ENCODE measurements at places on chromosomes 3 and 15. TPM values are rescaled to one million over a fixed set of nuclear protein-coding genes. Genes with fewer than 3 reads are reported as not detected.

- no peak for DNase-seq
Measured at GRCh38 chr3:184811034-184811433, 932 bp upstream of the VPS8 start.

- DNase-seq: no peak
Measured at GRCh38 chr15:74431645-74432044, 2.1 kb downstream of the SEMA7A start.

GRCh38 chr15:39191871-39192291 is 389.0 kb upstream of the THBS1 start:
- DNase-seq: no peak

- peak; percentile 34 for DNase-seq
Measured at GRCh38 chr3:51686512-51687215, 15.6 kb downstream of the TEX264 start.

GRCh38 chr15:74809956-74810355 is 2.7 kb upstream of the LMAN1L start:
- DNase-seq: no peak

DNA sequence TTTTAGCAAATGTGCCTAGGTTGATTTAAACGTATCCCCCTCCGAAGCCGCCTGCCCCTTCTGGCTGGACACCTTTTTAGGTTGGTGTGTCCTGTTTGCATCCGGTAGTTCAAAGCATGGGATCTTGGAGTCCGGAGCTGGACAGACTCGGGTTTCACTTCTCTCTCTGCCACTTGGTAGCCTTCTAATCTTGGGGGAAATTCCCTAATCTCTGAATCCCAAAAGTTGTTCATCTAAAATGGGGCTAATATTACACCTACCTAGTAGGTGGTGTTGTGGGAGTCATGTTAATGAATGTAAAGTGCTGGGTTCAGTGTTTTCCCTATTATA is 760 bp downstream of the FANCI start:
- DNase-seq: no peak

- no peak for DNase-seq
Measured at GRCh38 chr3:151213151-151213550, 10.1 kb upstream of the GPR171 start.

DNA sequence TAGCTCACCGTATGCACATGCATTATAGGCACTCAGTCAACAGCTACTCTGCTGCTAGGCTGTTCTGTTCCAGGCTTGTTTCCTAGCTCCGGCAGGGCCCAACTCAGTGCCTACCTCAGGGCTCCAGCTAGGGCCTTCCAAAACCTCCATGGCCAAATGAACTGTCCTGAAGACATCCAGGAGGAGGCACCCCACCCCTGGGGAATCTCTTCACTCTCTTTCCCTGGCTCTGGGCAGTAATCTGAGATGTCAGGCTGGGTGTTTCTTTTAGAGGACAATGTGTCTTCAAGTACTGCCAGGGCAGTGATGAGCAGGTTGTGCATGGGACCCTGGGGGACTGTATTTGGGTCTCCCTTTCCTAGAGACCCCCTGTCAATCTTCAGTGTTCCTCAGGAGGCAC is 38.3 kb upstream of the TPM1 start:
- no peak for DNase-seq

DNA sequence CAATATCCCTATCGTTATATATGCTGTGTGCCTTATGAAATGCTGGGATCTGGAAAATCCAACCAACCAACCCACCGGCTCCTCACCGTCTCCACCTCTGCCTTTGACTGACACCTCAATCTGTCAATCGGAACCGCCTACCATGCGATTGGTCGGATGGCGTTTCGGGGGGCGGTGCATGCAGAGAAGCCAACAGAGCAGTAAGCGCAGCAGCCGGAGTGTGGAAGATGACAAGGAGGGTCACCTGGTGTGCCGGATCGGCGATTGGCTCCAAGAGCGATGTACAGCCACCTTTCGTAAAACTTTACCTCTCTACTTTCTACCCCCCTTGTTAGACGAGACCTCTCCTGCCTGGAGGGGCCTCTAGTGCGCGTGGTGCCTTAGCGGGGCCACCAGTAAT is 6.3 kb downstream of the CLK3 start:
- DNase-seq: no peak

DNA sequence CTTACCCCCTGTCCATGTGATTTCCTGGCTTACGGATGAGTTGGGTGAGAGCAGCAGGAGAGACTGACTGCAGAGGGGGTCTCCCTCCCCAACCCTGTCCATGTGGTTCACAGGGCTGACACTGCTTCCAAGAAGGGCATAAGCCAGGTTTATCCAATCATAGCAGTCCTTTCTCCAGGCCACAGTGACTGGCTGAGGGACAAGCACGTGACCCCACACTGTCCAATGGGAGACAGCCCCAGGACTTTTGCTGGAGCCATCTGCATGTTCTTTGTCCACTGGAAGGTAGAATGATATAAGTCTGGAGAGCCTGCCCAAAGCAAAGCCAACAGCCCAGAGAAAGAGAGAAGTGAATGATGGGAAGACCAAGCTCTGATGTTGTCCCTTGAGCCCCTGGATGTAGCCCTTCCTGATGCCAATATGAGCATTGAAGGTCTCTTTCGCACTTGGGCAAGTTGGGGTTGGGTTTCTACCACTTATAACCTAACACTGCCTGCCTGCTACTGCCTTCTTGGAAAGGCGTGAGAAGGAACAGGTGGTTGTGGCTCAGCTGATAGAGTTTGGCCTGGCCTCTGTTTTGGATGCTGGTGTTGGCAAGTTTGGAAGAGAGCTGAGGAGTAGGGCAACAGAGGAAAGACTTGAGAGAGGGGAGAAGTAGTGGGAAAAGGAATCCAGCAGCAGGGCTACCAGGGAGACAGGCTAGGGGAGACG is 41.3 kb upstream of the GRIP2 start:
- peak; percentile 39 for DNase-seq

- no peak for DNase-seq
Measured at GRCh38 chr3:142127941-142128658, 21.2 kb downstream of the TFDP2 start.

SGO1 gene
- total RNA-seq: 2.0 TPM

DNA sequence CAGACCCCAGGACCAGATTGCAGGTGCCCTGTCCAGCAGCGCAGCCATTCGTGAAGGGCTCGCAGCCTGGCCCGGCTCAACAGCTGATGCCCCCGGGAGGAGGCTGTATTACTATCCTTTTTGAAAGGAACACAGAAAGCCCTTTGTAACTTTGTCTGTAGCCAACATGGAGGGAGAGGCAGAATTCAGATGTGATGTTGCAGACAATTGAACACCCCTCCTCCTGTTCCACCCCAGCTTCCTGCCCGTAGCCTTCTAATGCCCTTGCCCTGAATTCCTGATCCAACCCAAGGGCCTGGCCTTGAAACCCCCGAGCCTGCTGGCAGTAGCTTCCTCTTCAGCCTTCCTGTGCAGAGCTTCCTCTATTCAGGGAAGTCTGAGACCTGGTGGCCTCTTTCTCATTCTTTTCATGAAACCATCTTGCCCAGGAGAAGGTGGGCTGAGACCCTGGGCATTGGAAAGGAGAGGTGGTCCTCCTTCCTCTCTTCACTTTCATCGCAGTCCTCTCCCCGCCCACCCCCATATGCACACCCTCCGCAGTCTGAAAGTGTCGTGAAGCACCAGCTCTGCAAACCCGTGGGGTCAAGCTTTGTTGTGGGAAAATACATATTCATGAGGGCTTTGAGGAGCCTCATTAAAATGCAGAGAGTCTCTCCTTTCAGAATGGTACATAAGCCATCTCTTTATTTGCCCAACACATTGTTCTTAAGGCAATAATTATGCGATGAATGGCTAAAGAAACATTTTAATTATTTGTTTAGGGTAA is 109.2 kb downstream of the APBA2 start:
- DNase-seq: no peak

DNA sequence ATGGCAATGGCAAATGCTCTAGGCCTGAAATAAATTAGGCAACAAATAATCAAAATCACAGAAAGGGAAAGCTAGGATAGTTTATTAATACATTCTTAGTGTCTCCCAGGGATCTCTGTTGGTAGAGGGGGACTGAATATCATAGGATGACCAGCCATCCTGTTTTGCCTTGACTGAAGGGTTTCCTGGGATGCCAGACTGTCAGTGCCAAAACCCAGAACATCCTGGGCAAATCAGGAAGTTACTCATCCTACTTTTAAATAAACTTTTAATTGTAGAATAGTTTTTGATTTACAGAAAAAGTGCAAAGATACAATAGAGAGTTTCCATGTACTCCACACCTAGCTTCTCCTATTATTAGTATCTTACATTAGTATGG is 21.8 kb upstream of the SIAH2 start:
- no peak for DNase-seq

DNA sequence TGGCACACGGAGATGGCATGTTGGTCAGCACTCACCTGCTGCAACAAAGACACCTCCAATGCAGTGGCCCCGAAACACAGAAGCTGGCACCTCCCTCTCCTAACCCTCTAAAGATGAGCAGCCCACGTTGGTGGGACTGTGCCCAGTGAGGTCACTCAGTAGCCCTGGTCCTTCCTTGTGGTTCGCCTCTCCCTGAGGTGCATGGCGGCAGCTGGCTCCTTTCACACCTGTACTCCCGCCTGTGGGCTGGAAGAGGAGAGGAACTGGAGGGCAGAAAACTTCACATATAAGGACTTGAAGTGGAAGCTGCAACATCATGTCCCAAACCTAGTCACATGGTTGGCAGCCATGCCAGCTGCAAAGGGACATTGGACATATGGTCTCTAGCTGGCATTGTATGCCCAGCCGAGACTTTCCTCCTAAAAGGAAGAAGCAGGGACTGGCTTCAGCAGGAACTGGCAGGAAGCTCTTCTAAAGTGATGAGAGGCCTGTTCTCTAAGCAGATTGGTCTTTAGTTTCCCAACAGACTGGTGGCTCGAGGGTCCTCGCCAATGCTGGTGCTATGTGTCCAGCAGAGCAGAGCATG is 10.8 kb upstream of the C3orf22 start:
- no peak for DNase-seq

DNA sequence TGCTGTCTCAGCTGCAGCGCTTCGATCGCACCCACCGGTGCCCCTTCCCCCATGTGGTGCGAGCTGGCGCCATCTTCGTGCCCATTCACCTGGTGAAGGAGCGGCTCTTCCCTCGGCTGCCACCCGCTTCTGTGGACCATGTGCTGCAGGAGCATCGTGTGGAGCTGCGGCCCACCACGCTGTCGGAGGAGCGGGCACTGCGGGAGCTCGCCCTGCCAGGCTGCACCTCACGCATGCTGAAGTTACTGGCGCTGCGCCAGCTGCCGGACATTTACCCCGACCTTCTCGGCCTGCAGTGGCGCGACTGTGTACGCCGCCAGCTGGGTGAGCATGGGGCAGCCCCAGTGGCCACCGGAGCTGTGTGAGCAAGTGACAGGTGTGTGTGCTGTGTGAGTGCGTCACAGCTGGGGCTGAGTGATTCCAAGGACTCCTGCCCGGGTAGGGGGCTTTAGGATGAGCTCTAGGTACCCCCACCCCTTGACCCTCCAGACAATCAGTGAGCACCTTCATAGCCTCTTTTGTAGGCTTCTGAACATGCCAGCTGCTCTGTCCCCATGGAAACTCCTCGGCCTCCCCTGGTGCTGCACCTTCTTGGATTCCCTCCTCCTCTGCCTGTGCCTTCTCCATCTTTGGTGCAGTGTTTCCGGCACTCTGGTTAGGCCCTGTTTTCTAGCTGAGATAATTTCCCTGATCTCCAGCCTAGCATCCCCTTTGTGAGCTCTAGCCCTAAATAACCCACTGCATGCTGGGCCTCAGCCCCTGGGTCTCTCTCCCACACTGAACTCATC is 7.0 kb downstream of the C15orf39 start:
- peak; percentile 41 for DNase-seq

GRCh38 chr15:88882785-88883184 is 12.6 kb downstream of the HAPLN3 start:
- DNase-seq: no peak

GRCh38 chr15:89769366-89769765 is 6.8 kb upstream of the MESP2 start:
- DNase-seq: no peak

DNA sequence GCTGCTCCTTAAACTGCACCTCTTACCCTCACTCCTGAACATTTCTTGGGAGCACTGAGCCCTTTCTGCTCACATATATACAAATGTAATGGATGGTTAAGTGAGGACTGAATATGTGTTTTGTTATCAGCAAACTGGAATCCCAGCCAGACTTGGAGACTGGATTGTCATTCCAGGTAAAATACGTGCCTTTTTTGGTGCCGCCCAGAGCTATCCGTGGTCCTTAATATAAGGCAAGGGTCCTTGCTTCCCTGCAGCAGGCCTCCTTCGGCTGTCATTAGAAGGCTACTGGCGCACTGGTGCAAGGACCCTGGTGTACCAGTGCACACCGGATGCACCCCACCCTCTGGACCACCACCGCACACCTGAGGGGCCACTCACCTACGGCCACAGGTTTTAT is 1.1 kb upstream of the GABRB3 start:
- no peak for DNase-seq

MFSD1 gene
- 54.2 TPM for total RNA-seq

GRCh38 chr3:170499562-170500156 is 81.0 kb downstream of the CLDN11 start:
- DNase-seq: peak; percentile 14

GP5 gene
- not detected for total RNA-seq

- no peak for DNase-seq
Measured at GRCh38 chr3:128285042-128285966, 132.0 kb downstream of the EEFSEC start.

GRCh38 chr3:50245251-50245745 is 9.3 kb downstream of the GNAI2 start:
- DNase-seq: no peak

DNA sequence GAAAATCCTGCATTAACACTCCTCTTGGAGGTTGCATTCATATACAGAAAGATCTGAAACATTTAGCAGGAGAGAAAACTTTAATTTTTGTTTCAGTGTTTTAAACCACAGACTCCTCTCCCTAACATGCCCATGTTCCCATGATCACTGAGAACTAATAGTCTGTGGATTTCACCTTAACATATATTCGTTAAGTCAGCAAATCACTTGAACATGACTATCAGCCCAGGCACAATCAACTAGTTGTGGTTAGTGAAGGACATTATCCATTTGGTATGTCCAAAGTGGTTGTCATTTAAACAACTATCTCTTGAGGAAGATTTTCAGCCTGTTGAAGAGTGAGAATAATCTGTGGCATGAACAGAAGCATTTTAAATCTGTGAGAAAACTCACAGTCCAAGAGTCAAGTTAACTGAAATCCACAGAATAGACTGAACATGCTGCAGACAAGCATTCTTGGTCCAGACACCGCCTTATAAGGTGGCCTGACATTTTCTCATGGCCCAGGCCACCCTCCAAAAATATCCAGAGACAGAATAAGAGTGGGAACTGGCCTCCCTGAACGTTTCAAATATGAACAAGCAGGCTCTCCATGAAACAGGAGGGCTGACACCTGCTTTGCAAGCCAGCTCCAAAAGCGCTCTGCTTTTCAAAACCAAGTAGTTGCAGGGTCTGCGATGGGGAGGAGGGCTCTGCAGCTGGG is 39.9 kb upstream of the ADCY5 start:
- DNase-seq: no peak

ALS2CL gene
- 48.5 TPM for total RNA-seq

SLITRK3 gene
- not detected for total RNA-seq

- DNase-seq: no peak
Measured at GRCh38 chr3:180762866-180763265, 83.6 kb upstream of the CCDC39 start.

CACNA2D3 gene
- total RNA-seq: not detected
